ENCODE measurements at places on chromosomes 7 and 10.

- DNase-seq, result no peak
These were observed 18.4 kb downstream of the RBM48 start for GRCh38 chr7:92546856-92547497.

- no peak for DNase-seq
These were observed at the start of gene MARVELD1 for GRCh38 chr10:97713339-97713825. MARVELD1 (plus strand) TSS chr10:97713730; CDS start chr10:97713877, 147 bp downstream.

DNA sequence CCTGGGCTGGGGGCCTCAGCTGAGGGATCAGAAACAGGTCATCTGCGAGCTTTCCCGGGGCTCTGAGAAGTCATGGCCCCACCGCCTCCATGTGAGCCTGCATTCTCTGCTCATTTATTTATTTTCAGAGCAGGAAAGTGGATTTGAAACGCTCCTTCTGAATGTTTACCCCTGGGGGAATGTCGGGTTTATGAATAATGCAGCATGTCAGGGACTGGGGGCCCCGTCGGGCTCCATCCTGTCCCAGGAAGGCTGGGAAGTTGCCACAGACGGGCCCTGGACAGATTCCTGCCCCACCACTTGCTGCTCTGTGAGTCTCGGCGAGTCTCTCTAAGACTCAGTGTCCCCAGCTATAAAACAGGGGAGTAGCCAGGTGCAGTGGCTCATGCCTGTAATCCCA lies 11.9 kb upstream of the GTF2IRD1 start:
- DNase-seq, result no peak

GRCh38 chr7:32611201-32612099 lies 116.2 kb downstream of the AVL9 start:
- DNase-seq, result no peak

- no peak for DNase-seq
These were observed 203.1 kb upstream of the PCLO start for GRCh38 chr7:83365746-83366145.

GRCh38 chr7:48390388-48391327 lies 219.4 kb downstream of the ABCA13 start:
- DNase-seq, result no peak

- peak; percentile 58 for DNase-seq
These were observed 20.2 kb upstream of the SMC3 start for GRCh38 chr10:110547139-110547761.

- no peak for DNase-seq
These were observed 2.7 kb upstream of the JCAD start for GRCh38 chr10:30062090-30062489.

DNA sequence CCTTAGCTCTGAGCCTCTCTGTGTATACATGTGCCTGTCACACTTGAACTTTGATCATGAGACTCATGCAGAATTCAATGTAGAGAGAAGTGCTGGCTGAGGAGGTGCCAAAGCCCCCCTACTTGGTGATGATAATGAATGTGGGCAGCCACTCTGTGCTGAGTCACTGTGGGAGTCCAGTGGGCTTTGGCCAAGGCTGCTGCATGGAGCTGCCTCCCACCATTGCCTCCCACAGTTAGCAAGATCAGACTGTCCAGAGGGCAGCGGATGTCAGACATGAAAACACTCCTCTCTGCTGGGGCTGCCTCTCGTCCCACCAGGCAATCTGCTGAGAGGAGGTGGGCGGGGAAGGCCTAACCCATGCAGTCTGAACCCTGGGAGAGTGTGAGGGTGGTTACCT lies 180.3 kb downstream of the SH2D4B start:
- no peak for DNase-seq
